Left colon (tissue), 2 donors: ENCODE measurements at places on chromosomes 16 and 17. TPM values are rescaled to one million over a fixed set of nuclear protein-coding genes. Genes with fewer than 3 reads are reported as not detected.

Gene SCARF1
- total RNA-seq: 10.2 TPM

DNA sequence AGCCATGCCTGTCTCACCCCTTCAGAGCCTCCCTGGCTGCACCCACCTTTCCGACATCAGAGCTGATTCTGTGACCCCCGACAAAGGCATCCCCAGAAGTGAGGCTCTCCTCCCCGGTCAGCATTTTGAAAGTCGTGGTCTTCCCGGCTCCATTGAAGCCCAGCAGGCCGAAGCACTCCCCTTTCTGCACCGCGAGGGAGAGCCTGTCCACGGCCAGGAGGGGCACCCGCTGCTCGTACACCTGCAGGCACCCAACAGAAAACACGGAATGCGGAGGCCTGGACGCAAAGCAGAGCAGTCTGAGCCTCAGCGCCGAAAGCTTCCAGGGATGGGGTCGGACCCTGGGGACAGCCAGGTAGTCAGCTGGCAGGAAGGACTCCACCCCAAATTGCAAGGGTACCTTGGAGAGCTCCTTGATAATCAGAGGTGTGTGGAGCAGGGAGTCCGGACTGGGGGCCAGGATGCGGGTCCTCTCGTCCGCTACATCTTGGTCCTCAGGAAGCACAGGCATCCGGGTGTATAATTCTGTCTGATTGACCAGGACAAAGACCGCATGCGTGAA, 13.1 kb upstream of the RNPS1 start:
- DNase-seq: no peak

Gene TRAPPC2L
- 37.0 TPM for total RNA-seq

Gene SOX15
- total RNA-seq: 0.84 TPM

Gene SNN
- total RNA-seq: 7.6 TPM

GRCh38 chr16:89009343-89010209, 32.6 kb upstream of the CBFA2T3 start:
- peak; percentile 55 for DNase-seq

Gene HSD17B2
- 63.6 TPM for total RNA-seq

Gene C1QTNF8
- total RNA-seq: not detected

- no peak for DNase-seq
These were observed 37.7 kb downstream of the IST1 start for GRCh38 chr16:71933017-71933416.
